Stimulated activated CD4-positive, alpha-beta T cell treated with anti-CD3 and anti-CD28 coated beads, TNF-alpha, amount 100 ng/mL, for 48 hours (primary cell): ENCODE measurements at places on chromosomes 6 and 20.
A peak's percentile ranks its signal among the peaks of the same experiment; 100 is the strongest.

DNA sequence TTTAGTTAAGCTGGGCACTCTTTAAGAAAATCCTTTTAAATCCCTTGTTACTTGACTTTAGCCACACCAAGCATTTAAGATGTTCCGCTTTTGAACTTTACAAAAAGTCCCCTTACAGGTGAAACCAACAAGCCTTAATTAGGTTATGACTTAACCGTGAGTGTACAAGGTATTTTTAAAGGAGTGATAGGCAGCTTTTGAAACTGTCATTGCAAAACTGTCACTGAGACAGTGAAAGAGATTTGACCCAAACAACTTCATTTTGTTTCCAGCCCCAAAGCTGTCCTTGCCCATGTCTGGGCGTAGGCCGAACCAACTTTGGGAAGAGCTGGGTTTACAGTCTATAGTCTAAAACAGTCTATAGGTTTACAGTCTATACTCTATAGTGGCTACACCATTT is 305.4 kb downstream of the FARS2 start:
- no peak for DNase-seq

DNA sequence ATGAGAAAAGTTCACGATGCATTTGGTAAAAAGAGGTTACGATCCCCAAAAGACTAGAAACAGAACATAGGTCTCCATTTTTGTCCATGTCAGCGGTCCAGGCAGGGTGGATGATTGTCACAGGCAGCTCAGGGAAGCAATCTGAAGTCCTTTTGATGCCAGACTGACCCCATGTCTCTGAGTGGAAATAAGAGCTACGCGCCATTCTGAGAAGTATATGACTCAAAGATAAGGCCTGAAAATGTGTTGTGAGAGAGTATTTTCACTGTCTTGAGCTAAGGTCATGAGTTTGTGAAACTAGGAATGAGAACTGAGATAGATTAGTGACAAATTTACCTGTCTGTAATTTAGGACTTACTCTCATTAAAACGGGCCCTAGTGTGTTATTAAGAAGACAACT is 69.5 kb downstream of the LYRM4 start:
- no peak for DNase-seq

DNA sequence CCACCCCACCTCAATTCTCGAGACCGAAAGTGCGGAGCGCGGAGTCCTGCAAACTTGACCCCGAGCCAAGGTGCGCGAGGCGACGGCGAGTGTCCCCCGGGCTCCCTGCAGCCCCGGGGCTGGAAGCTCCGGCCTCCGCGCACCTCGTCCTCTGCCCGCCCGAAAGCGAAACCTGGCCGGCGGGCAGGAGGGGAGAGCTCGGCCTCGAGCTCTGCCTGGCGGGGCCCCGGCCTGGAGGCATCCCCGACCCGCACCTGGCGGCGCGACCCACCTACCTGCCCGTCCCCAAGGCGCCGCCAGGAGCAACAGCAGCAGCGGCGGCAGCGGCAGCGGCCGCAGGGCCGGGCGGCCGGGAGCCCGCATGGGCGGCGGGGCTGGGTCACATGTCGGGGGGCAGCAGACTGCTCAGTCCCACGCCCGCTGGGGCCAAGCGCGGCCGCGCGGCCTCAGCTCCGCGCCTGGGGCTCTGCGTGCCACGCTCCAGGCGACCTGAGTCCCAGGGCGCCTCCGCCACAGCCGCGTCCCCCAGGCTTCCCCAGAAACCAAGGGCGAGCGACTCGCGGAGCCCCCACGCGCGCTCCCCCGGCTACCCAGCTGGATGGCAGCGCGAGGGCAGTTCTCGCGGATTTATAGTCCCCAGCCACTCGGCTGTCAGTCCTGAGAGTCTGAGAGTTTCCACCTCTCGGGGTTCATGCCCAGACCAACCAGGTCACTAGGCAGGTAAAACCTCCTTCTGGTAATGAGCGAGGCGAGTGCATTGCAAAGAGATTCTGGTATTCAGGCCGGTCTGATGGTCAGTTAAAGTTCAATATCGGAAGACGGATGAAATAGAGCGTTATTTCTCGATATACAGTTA is at the start of gene IL20RA:
TSS of gene IL20RA (minus strand) at position 600 of the 856 bp plus-strand sequence. CDS start at position 363, 237 bp downstream.
- no peak for DNase-seq

- DNase-seq, result no peak
Observed at GRCh38 chr6:85424981-85425380, 24.9 kb upstream of the NT5E start.

DNA sequence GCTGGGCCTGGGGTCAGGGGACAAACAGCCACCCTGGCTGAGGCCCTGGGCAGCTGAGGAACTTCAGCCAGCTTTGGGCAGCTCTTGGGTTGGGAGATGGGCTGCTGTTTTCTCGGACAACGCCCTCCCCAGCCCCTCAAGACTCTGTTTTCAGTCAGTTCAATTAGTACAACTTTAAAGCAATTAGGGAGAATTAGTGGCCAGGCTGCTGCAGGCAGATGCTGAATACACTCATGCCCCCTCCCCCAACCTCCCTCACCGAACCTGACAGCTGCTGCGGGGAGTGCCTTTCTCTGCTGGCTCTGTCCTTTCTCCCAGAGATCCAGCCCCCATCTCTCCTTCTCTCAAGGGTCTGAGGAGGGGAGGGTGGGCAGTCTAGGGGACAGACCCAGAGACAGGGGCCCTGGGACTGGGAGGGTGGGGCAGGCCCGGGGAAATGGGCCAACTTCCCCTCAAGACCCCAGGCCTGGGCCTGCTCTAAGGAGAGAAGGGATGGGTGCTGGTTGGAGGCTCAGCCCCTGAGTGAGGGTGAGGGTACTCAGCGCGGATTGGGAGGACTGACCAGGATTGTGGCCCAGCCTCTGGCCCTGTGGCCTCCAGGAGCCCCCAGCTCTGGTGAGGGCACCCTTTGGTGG is 17.8 kb upstream of the MYT1 start:
- DNase-seq, result no peak

DNA sequence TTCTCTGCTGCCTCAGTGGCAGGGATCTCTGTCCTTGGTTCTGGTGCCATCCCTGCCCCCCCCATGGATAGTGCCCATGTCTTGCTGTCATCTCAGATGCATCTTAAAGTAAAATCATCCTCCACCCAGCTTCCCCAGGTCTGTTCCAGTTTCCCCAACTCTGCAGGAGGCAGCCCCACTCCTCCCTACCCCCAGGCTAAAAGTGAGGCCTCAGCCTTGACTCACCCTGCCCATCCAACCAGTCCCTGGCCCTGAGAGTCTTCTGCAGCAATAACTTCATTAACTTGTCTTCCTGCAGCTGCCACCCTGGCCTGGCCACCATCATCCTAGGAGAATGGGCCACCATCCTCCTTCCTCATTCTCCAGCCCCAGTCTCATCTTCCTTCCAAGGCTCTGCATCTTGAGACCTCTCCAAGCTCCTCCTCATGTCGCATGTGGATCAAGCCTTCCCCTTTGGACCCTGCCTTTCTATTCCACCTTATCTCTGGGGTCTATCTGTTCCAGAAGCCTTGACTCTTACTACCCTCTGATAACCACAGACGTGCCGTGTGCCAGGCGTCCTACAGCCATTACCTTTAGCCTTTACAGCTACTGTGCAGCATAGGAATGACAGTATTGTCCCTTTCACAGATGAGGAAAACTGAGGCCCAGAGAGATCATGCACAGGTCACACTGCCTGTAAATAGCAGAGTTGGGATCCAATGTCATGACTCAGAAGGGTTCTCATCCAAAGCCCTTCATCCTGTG is 2.0 kb upstream of the PNPLA1 start:
- DNase-seq, result no peak

DNA sequence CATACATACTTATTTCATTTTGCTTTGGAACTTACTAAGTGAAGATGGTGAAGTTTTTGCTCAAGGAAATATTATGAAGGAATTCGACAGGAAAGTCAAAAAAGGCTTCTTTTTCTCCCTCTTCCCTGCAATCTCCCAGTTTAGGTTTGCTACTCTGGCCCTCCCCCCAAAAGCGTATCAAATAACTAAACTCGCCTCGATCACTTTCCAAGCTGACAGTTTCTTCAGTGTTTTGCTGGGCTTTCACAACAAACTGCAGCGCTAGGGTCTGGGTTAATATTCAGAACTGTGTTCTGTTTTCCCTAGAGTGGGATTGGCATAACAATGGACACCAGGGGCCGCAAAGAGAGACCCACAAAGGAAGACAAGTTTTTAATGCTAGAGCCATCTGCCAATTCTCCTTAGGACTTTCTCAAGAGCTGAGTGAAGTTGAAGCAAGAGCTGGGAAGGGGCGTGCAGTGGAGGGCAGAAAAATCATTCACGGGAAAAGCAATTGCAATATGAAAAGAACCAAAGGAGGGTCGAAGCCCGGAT is 57.8 kb downstream of the ATP9A start:
- no peak for DNase-seq

GRCh38 chr6:43911354-43912115 is 141.5 kb downstream of the VEGFA start:
- no peak for DNase-seq

GRCh38 chr20:23241416-23241815 is 109.2 kb upstream of the NXT1 start:
- no peak for DNase-seq

- DNase-seq, result no peak
Observed at GRCh38 chr6:133240511-133241085, 559 bp upstream of the EYA4 start.

DNA sequence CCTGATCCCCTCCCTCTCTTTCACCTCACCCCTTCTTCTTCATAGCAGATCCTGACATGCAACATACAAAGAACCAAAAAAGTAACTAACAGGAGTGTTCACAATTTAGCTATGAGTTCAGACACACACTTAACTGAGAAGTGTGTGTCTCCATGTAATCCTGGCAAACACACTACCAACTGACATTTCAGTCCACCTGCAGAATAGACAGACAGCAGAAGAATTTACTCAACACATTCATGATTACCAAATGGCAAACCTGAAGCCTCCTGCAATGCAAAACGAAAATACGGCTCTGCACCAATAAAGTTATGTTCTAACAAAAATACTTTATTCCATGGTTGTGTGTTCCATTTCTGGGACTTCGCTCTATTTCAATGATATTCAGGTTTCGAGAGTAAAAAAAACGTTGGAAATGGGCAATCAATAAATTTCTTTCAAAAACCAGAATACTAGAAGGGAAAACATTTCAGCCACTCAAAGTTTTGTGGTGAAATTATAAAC is 2.6 kb downstream of the BACH2 start:
- no peak for DNase-seq

DNA sequence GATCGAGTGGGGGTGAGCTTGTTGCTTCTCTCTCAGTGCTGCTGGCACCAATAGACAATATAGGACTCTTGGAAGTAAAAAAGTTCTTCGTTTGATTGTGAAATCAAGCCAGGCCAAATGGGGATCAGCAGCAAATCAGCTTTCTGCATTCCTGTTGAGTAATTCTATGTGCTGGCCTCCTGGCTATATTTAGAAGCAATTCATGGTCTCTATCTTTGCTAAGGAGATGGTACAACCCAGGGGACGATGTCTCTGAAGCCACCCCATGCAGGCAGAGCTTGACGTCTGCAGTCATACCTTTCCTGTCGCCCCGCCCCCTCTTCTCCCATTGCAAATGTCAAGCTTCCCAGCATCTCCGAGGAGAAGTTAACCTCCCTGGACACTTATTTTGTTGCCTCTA is 199.1 kb downstream of the SCP2D1 start:
- DNase-seq, result no peak

DNA sequence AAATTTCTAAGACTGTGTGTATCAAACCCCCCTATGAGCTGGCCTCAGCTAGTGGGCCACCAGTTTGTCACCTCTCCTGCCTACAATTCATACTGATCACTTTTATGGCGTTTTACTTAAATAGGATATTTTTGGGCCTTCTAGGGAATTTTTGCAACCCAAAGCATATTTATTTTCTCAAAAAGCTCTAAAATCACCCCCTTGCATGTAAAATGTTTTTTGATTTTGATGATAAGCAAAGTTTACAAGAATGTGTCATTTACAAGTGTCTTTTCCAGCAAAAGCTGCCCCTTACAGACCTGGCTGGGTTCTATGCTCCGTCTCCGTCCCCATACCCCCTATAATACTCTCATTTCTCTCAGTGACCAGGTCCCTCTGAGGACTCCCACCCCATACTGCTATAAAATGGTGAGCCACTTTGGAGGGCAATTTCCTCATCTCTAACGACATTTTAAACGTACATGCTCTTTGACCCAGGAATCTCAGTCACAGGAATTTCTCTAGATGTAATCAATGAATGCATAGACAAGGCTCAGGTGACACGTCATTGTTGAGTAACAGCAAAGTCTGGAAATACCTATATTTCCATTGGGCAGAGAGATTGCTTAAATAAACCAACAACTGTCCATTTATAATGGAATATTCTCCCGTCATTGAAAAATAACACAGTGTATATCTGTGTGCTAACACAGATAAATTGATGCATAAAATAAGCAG is 13.9 kb upstream of the OCSTAMP start:
- no peak for DNase-seq

GRCh38 chr20:32522776-32523612 is 62.1 kb downstream of the NOL4L start:
- no peak for DNase-seq

DNA sequence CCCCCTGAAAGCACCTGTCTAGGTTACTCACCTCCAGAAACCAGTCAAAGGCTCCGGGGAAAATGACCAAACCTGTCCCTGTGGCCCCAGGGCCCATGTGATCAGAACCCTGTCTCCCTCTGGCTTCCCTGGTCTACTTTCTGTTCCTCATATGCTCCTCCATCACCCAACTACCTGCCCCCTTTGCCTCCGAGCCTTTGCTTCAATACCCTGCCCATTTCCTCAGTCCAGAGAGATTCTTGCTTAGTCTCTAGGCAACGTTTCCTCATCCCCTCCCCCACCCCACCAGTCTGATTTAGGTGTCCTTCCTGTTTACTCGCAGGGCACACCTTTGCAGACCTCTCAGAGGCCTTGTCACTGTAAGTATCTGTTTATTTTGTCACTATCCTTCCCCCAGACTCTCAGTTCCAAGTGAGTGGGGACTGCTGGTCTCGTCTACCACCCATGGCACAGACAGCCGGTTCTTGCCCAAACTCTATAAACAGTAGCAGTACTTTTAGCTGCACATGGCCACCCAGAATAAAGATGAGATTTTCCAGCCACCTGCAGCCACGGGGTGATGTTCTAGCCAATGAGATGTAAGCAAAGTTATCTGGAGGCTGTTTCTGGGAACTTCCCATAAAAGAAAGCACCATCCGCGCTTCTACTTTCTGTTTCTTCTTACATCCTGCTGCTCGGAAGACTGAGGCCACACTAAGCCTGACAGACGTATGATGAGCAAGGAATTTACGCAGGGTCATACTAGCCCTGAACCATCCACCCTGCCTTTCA is 13.3 kb downstream of the ELOVL5 start:
- peak; percentile 44 for DNase-seq

- no peak for DNase-seq
Observed at GRCh38 chr20:22568872-22569344, 15.5 kb downstream of the FOXA2 start.

DNA sequence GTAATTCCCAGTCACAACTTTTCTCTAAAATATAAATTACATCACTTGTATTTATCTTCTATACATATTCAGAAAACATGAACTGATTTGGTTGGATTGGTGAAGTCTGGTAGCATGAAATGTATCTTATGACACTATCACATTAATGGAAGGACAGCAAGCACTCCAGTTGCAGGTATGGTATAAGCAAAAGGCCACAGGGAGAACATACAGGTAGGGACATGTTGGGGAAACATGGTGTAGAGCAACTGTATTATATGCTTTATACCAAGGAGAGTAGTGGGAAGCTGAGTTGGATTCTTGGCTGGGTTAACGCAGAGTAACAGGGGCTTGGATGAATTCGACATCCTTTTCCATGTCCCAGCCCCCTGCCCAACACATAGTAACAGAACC is 1.4 kb upstream of the VARS1 start:
- no peak for DNase-seq
